Non-pigmented ciliary epithelial cell (primary cell): ENCODE measurements at places on chromosomes 2 and 18.

GRCh38 chr2:20444101-20444992, 2.5 kb upstream of the RHOB start:
- DNase-seq = no peak

GRCh38 chr2:36653967-36654694, 42.4 kb upstream of the VIT start:
- no peak for DNase-seq

DNA sequence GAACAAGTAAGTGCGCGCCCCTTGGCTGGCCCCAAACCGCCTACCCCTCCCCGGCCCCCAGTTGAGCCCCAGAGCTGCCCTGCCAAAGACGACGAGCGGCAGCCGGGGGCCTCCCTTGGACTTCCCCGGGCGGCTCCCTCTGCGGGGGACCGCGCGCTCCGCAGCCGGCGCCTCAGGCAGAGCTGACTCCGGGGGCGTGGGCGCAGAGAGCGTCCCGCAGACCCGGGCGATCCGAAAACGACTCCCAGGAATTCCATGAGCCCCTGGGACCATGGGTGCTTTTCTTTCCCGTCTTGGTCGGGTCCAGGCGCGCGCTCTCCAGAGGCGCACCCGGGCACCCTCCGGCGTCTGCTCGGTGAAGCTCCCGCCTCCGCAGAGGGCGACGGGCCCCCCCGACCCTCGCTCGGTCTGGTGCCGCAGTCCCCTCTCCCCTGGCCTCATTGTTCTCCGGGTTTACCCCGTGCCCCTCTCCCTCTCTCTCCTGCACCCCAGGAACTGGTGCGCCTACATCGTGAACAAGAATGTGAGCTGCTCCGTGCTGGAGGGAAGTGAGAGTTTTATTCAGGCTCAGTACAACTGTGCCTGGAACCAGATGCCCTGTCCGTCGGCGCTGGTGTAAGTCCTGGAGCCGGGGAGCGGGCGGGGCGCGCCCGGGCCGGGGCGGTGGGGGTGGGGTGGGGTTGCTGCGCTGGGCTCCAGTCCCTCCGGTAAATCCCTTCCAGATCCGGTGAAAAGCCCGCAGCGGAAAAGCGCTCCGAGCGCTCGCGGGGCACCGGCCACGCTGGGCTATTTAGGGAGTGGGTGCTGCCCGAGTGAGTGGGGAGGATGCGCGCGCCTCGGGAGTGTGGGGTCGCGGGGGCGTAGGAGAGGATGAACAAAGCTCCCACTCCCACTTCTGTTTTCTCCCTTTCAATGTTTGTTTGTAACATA, 776 bp downstream of the EMILIN2 start:
- DNase-seq = no peak

- no peak for DNase-seq
Measured at GRCh38 chr2:65121-65520, 18.8 kb upstream of the FAM110C start.
